IPS-NIHi11 (cell line): ENCODE measurements at places on chromosomes 3 and 15.
A peak's percentile ranks its signal among the peaks of the same experiment; 100 is the strongest.

GRCh38 chr3:126745760-126746394 lies 41.8 kb downstream of the CHCHD6 start:
- no peak for DNase-seq

- DNase-seq, result no peak
Measured at GRCh38 chr15:66071921-66072295, 181.6 kb downstream of the MEGF11 start.

DNA sequence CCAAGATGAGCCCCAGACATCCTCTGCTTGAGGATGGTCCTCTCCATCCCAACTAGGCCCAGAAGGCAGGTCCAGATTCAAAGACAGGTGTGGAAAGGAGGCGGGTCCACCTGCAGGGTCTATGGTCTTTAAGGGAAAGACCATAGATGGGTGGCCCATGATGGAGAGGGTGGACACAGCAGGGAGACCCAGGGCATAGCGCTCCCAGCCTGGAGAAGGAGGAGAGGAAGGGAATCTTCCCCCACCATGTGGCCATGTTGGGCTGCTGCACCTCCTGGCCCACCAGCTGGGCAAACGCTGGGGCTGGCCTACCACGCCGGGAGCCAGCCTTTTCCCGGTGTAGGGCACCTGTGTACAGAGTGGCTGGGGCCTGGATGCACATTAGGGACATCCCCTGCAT lies 265.2 kb upstream of the TLE3 start:
- peak; percentile 82 for DNase-seq

DNA sequence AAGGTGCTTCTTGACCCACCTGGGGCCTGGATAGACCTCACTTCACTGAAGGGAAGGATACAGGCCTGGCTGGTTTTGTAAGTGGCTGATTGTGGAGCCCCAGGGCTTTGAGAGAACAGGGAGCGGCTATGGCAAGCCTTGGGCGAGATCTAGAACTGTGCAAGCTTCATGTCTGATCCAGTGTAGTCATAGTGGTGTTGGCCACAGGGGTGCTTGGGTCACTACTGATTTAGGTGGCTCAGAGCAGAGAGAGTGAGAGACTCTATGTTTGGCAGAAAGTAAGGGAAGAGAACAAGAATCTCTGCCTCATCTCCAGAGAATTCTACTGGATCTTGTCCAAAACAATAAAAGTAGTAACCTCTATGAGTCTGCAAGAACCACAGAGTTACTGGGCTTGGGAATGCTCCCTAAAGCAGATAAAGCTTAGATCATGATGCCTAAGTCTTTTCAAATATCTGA lies 394.2 kb upstream of the EPHA3 start:
- no peak for DNase-seq

- no peak for DNase-seq
Measured at GRCh38 chr3:37984596-37984995, 6.0 kb upstream of the VILL start.

DNA sequence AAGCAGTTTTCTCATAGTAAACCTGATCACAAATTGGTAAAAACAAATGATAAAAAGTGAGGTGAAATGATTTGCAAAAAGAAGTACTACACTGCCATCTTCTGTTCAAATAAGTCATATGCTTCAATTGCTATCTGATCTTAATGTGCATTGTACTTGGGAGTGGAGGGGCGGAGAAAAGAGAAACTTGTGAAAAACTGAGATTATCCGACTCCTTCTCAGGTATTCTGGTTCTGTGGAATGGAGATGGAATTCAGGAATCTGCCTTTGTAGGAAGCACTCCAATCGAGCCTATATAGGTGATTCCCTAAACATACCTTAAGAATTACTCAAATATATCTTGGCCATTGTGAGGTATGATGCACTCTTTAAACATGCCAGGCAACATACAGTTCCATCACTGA lies 180.6 kb downstream of the CHL1 start:
- DNase-seq, result no peak

GRCh38 chr3:137110392-137110996 lies 152.7 kb downstream of the IL20RB start:
- peak; percentile 50 for DNase-seq

DNA sequence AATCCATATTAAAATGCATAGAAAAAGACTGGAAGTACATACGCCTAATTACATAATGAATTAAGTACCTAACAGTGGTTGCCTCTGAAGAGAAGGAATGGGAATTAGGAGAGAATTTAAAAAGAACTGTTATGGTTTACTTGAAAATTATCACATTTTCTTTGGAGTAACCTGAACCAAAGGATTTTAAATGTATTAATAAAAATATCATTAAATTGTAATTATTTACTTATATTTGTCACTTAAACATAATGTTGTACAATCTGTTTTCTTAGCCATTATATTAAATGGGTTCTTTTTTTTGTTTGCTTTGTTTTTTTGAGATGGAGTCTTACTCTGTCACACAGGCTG lies 114.2 kb upstream of the SLC7A14 start:
- no peak for DNase-seq

GRCh38 chr3:56379723-56380287 lies 88.5 kb downstream of the ERC2 start:
- no peak for DNase-seq

- peak; percentile 37 for DNase-seq
Measured at GRCh38 chr15:75928680-75929608, 25.3 kb downstream of the FBXO22 start.

GRCh38 chr3:54262946-54263345 lies 140.6 kb downstream of the CACNA2D3 start:
- no peak for DNase-seq

- no peak for DNase-seq
Measured at GRCh38 chr3:133695560-133696171, 33.9 kb upstream of the TOPBP1 start.

- DNase-seq, result no peak
Measured at GRCh38 chr3:68912376-68912775, 20.0 kb downstream of the TAFA4 start.

DNA sequence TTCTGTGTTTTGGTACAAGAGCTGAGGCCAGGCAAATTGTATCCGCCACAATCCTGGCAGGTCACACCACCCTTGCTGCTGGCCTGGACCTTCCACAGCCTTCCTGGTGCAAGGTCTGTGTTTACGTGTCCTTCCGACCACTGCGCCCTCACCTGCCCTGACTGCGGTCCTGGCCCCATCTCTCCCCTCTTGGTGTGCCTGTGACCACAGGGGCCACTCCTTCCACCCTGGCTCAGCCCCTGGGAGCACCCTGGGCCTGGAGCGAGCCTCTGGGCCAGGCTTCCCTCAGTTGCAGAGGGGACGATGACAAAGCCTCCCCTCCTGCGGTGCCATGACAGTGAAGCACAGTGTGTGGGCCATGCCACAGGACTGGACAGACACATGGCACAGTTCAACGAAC lies 104.5 kb downstream of the PLXNA1 start:
- DNase-seq, result no peak

GRCh38 chr3:49020330-49021212 lies 1.4 kb upstream of the NDUFAF3 start:
- DNase-seq, result peak; percentile 34
